CD4-positive, alpha-beta T cell treated with Interleukin-4 for 1 hour (primary cell): ENCODE measurements at places on chromosomes 11 and 22.

DNA sequence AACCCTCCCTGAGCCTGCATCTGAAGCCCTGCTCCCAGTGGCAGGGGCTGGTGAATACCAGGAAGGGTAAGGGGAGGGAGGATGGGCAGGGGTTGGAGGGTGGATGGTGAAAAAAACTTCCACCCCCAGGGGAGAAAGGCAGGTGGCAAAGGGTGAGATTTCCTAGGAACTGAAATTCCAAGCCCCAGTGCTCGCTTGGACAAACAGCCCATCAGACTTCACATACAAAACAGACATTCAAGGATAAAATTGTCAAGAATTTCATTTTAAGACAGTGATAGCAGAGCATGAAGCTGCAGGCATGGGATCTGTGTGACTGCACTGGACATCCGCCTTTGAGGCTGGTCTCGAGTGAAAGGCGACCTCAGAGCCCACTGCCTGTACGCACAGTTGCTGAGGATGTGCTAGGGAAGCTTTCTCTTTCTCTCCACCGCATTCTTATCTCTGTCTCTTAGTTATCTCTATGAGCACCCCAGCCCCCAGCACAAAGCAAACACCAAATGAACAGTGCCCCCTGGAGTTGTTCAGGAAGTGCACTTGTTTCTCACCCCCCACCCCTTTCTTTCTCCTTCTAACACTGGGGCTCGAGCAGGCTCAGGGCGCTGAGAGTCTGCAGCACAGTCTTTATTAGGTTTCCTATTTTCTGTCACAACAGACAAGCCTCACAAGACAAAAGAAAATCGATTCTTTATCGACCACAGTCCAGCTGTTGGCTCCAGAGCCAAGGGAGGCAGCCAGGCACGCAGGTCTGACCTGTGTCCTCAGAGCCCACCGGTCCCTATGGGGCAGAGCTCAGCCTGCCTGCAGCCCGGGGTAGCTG lies 237.3 kb upstream of the NCAM1 start:
- DNase-seq = no peak

DNA sequence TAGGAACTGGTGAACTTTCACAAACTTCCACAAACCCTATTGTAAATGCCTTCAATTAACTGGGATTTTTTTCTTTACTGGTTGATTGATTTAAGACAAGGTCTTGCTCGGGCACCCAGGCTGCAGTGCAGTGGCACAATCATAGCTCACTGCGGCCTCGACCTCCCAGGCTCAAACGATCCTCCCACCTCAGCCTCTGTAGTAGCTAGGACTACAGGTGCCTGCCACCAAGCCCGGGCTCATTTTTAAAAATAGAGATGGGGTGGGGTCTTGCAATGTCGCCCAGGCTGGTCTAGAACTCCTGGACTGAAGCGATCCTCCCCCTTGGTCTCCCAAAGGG lies 35.7 kb upstream of the POLA2 start:
- DNase-seq = no peak

DNA sequence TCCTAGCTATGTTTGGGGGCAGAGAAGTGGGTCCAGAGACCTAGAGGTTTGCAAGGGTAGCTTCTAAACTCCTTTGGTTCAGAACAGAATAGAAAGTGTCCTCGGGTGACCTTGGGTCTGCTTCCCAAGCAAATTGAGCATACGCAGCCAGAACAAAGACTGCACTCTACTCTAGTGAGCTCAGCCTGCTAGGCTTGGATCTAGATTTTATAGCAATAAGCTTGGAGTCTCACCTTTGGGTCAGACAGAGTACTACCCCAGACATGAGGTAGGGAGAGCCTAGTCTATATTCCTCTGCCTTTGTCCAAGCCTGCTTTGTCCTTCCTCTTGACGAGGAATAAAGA lies 52.6 kb upstream of the ELF5 start:
- DNase-seq = no peak

- DNase-seq = no peak
Measured at GRCh38 chr22:19004471-19004870, 68.4 kb upstream of the PRODH start.

DNA sequence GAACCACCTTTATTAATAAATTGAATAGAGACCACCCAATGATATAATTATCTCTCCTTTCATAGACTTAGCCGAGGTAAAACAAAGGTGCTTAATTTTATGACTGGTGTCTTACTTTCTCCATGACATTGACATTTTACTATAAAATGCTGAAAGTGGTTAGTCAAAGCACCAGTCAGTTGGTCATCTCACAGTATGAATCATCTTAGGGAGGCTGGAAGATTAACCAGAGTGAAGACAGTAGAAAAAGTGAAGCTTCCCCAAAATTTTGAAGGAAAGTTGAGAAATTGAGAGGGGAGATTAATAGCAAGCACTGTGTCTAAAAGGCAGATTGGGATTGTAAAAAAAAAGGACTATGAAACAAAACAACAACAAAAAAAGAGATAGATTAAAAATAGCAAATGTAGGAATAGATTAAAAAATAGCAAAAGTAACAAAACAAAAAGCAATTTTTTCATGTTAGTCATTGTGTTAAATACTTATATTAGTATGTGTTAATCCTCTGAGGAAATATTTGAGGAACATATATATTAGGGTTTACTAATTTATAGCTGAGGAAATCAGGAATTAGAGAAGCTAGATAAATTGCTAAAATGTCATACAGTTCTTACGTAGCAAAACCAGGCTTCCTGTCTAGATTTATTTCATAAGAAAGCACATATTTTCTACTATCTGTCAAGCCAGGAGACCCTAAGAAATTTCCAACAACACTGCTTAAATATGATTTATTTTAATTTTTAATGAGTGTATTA lies 557.3 kb upstream of the ANO5 start:
- DNase-seq = no peak

DNA sequence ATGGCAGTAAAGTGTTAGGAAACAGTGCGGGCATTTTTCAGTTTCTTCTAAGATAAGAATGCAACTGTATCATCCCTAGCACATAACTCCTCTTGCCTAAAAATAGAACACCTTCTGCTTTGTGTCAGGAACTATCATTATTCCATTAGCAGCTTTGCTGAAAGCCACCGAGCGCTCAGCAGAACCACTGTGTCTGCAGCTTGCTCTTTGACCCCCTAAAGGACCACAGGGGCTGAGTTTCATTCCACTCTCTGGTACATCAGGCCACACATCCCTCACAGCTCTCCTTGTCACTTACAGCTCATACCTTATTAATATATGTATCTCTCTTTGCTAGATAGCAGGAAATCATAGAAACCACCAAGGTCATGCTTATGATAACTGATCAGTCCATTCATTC lies 360.2 kb downstream of the KCNA4 start:
- DNase-seq = no peak

- DNase-seq = peak; percentile 67
Measured at GRCh38 chr11:67732045-67732787, 57.8 kb upstream of the ALDH3B2 start.

DNA sequence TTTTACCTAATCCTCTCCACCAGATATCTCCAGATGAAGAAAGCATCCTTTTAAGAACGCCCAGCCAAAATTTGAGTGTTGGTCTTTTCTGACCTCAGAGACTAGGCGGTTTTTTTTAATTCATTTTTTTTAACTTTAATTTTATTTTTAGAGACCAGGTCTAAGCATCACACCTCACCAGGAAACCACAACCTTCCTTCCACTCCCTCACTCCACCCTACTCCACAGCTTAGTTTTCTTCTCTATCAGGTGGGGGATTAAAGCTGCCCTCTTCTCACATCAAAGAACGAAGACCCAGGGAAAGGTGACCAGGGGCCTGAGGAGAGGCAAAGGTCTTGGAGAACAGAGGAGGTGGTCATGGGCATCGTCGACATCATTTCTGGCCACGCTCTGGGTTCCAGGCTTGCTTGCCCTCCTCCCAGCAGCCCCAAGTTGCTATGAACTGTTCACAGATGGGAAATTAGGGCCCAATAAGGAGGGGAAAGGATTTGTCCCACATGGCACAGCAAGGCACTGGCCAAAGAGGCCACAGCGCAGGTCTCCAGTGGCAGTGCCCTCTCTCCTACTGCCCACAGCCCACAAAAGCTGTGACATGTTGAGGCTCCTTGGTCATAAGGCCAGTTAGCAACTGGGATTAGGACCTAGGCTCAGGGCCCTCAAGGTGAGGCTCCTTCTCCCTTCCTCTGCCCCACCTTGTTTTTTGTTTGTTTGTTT lies 1.4 kb upstream of the PEX16 start:
- no peak for DNase-seq
